Sciatic nerve (tissue), 2 donors: ENCODE measurements at places on chromosomes 2 and 18. TPM values are rescaled to one million over a fixed set of nuclear protein-coding genes. Genes with fewer than 3 reads are reported as not detected.

- DNase-seq: no peak
These were observed 55.4 kb downstream of the MAPRE2 start for GRCh38 chr18:35096677-35097011.

DNA sequence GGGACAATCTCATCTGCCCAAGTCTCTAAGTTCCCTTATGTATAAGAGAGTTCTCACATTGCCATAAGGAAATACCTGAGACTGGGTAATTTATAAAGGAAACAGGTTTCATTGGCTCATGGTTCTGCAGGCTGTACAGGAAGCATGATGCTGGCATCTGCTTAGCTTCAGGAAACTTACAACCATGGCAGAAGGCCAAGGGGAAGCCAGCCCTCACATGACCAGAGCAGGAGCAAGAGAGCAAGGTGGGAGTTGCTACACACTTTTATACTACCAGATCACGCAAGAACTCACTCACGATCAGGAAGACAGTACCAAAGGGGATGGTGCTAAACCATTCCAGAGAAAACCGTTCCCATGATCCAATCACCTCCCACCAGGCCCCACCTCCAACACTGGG, 73.9 kb downstream of the PRKRA start:
- DNase-seq: no peak

- DNase-seq: no peak
These were observed 38.8 kb downstream of the LBH start for GRCh38 chr2:30270166-30270565.

GRCh38 chr2:117674172-117674571, 140.3 kb upstream of the DDX18 start:
- DNase-seq: no peak

GRCh38 chr2:207091928-207092327, 73.8 kb downstream of the KLF7 start:
- DNase-seq: no peak

DNA sequence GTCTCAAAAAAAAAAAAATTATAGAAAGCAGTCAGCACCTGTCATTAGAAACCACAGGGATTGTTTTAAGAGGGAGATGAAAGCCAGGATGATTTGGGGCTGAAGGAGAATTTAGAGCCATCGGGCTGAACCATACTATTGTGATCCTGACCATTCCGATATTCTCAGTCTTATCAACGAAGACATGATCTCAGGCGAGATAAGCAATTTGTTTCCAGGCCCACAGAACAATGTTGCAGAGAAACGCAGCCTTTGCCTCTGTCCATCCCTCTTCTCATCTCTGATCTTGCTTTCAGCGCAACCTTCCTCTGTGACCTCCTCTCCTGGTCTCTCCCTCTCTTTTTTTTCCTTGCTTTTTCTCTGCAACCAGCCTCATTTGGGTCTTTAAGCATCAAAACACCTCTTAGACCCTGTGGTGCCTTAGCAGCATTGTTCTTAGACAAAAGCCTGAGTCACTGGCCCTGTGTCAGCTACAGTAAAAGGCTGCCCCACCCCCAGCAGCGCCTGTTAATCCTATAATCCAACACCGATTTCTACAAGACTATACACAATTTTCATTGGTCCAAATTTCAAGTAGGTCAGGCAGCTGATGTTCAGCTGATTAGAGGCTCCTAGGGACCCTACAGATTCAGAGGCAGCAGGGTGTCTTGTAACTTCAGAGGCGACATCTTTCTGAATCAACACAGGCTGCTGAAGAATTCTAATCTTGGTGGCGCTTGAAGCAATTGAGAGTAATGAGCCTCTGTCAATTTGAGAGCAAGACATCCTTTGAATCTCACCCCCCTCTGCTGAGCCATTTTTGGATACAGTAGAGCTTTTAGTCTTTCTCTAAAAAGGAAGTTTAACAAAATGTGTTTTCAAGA, 206.0 kb downstream of the NCK2 start:
- DNase-seq: no peak

- no peak for DNase-seq
These were observed 841.0 kb upstream of the PIK3C3 start for GRCh38 chr18:41113885-41114482.

- DNase-seq: no peak
These were observed 19.1 kb upstream of the AFTPH start for GRCh38 chr2:64504774-64505720.

DNA sequence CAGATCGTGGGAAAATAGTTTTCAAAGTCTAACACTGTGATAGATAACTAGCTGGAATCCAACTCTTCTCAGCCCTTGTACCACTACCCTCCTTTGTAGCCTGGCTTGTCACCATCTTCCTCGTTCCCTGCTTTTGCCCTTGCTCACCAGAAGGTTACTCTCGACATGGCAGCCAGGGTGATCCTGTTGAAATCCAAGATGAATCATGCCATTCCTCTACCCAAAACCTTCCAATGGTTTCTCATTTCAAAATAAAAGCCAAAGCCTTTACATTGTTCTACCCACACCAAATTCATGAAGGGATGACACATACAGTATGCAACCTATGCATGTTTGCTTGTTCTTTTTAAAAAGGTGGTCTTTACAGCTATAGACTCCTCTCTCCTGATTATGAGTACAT, 45.7 kb downstream of the STAT4 start:
- DNase-seq: no peak

GRCh38 chr2:190547886-190548285, 13.4 kb upstream of the NEMP2 start:
- no peak for DNase-seq

DNA sequence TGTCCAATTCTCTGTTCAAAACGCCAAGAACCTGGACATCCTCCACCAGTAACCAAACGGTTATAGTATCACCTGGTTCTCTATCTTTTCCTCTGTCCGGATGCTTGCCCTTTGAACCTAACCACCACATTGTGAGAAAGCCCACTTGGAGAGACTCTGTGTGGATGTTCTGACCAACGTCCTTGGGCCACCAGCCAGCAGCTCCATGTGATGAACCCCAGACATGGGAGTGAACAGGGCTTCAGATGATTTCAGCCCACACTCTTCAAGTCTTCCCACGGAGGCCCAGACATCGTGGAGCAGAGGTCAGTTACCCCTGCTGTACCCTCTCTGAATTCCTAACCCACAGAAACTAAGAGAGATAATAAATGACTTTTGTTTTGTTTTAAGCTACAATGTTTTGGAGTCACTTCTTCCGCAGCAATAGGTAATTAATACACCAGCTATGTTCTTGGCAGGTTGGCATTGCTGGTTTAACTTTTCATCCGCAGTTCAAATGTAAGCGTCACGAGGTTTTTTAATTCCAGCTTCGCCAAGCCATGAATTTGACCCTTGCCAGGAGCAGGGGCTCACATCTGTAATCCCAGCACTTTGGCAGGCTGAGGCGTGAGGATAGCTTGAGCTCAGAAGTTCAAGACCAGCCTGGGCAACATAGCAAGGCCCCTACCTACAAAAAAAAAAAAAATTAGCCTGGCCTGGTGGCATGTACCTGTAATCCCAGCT, 36.1 kb upstream of the ZNF532 start:
- DNase-seq: no peak

DNA sequence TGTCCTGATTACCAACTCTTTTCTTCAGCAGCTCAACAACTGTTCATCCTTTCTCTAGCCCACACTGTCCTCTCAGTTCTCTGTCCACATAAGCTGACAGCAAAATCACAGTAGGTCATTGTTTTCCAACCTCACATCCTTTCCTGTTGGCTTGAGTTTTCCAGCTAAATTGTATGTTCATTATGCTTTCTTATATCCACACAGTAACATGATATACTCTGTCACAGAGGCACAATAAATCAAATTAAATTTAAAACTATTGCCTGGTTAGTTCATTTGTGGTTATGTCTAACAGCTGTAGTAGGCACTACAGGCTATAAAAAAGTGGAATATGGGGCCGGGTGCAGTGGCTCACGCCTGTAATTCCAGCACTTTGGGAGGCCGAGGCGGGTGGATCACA, 179.9 kb downstream of the ETAA1 start:
- DNase-seq: no peak

- no peak for DNase-seq
These were observed 127.8 kb downstream of the STK39 start for GRCh38 chr2:168119515-168120141.

GRCh38 chr2:231287696-231288095, 89.3 kb downstream of the ARMC9 start:
- DNase-seq: no peak

GRCh38 chr2:27885661-27886060, 4.5 kb downstream of the RBKS start:
- DNase-seq: no peak

DNA sequence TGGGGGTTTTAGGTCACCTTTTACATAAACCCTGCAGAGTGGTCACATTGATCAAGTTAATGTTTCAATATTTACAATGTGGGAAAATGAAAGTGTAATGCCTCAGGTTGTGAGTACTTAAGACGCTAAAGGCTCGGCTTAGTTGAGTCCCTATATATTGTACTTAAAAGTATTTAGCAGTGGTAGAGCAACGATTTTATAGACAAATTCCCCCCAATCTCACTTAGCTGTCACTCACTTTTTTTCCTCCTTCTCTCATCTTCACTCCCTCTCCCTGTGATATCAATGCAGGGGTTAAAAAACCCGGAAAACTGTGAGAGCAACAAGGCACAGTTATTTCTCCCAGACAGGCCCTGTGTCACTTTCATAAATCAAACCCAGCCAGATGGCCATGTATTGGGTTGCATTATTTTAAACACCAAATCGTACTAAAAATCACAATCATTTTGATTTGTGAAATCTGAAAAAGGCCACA, 5.4 kb downstream of the POU3F3 start:
- DNase-seq: no peak

GRCh38 chr2:219470429-219470828, 28.3 kb upstream of the GMPPA start:
- DNase-seq: no peak

DNA sequence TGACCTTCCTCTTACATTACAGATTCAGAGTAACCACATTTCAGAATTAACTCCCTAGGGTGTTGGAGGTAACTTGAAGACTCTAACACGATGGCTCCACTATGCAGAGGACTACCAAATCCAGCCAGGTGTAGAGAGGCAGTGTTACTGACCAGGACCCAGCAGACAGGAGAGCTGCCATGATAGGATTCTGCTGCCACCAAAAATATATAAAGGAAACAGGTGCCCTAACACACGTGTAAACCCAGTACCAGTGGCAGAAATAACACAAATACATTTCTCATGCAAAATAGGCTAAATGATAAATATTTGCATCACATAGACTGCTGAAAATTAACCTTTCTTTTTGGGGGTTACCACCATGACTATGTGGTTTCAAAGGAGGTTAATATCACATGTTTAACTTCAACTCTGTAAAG, 7.0 kb downstream of the ZBTB14 start:
- DNase-seq: no peak

GRCh38 chr2:132750606-132751005, 80.6 kb upstream of the LYPD1 start:
- no peak for DNase-seq

GRCh38 chr2:239640210-239640609, 239.4 kb upstream of the HDAC4 start:
- DNase-seq: no peak

DNA sequence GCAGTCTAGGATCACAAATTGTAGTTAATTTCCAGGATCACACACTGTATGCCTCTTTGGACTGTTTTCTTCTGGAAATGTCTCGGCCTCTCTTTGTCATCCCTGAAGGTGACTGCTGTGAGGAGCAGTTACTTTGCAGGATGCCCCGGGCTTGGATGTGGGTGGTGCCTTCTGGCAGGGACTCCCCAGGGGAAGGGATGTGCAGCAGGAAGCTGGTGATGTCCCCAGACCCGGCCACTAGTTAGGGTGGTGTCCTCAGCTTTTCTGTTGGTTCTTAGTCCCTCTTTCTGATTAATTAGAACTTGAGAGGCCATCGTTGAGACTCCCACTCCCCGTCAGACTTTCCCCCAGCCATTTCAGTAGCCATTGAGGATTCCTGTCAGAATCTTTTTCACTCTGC, 286.6 kb upstream of the HDAC4 start:
- peak; percentile 34 for DNase-seq

DNA sequence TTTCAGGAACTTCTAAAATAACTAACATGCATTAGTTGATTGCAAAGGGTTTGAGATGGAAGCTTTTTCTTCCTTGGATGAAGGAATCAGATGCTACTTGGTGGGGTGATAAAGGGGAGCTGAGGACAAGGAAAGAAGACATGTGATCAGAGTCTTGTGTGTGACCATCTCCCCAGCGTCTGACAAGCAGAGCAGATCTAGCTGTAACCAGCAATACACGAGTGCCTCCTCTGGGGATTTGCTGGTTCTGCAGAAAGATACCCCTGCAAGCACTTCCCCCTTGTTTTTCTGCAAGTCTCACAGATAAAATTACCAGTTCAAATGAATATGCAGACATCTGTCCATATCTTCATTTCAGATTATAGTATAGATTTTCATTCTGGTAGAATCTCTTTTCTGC, 2.7 kb downstream of the CDH7 start:
- no peak for DNase-seq

DNA sequence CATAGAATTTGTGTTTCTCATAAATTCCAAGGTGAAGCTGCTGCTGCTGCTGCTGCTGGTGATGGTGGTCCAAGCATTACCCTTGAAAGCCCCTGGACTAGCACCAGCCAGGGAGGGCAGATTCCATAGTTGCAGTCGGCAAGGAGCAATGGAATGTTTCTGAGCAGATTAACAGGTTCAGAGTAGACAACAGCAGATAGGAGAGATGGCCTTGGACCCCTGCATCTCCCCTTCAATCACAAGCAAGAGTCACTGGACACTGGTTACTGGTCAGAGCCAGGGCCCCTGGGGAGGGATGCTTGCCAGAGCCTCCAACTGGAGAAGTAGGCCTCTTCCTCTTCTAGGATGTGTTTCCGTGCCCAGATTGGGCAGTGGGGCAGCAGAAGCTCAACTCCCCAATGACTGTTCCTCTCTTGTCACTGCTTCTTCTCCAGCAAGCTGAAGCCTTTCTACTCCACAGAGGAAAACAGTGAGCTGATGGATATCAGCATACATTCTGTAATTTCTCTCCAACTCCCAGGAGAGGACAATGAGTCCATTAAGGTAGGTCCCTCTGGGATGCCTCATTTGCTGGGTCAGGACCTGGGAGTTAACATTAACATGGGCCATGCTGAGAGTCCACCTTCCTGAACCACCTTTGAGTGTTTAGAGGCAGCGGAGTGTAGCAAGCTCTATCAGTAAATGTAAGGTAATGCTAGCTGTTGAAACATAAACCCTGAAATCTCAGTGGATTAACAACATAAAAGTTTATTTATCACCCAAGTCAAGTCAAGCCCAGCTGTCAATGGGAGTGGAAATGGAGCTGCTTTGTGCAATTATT, 35.3 kb downstream of the MROH2A start:
- peak; percentile 18 for DNase-seq

GRCh38 chr2:56666777-56667176, 483.0 kb downstream of the CCDC85A start:
- DNase-seq: no peak

- no peak for DNase-seq
These were observed 57.5 kb upstream of the FN1 start for GRCh38 chr2:215493376-215493775.

GRCh38 chr2:122512091-122512490, 756.6 kb downstream of the TSN start:
- DNase-seq: no peak

Gene NPAS2
- 17.5 TPM for total RNA-seq

Gene GBX2
- not detected for total RNA-seq

Gene IKZF2
- total RNA-seq: 22.1 TPM

Gene CCDC138
- total RNA-seq: 3.1 TPM

Gene VAMP8
- 31.1 TPM for total RNA-seq

Gene SRD5A2
- total RNA-seq: not detected

Gene DAW1
- not detected for total RNA-seq

Gene SLC38A11
- 1.2 TPM for total RNA-seq

Gene TMEM163
- 0.45 TPM for total RNA-seq

Gene PTPRM
- total RNA-seq: 66.5 TPM

Gene ITGB1BP1
- 163 TPM for total RNA-seq

Gene ADD2
- 3.2 TPM for total RNA-seq

Gene ATIC
- 62.8 TPM for total RNA-seq

Gene CPLX4
- total RNA-seq: not detected
